ENCODE measurements at places on chromosomes 12 and 14.
A peak's percentile ranks its signal among the peaks of the same experiment; 100 is the strongest.

- DNase-seq = no peak
These were observed 245.9 kb downstream of the ADAMTS20 start for GRCh38 chr12:43306066-43306465.

DNA sequence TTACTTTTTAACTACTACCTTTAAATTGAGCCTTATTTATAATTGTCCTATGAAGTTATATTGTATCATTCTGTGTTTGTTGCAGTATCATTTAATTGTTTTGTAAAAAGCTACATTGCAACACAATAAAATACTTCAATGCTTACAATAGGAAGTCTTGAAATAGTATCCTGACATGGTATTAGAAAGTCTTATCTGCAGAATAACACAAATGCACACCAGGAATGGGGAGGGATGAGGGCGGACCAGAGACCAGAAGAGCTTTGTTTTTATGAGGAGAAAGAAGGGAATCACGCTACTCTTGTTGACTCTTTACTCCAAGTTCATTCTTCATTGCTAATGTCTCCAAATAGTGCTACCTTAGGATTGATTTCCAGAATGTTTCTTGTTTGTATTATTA is 120.2 kb downstream of the MON2 start:
- no peak for DNase-seq

GRCh38 chr12:109632342-109632741 is 58.7 kb downstream of the MVK start:
- DNase-seq = no peak

GRCh38 chr12:58270966-58271705 is 329.8 kb downstream of the ATP23 start:
- DNase-seq = no peak

DNA sequence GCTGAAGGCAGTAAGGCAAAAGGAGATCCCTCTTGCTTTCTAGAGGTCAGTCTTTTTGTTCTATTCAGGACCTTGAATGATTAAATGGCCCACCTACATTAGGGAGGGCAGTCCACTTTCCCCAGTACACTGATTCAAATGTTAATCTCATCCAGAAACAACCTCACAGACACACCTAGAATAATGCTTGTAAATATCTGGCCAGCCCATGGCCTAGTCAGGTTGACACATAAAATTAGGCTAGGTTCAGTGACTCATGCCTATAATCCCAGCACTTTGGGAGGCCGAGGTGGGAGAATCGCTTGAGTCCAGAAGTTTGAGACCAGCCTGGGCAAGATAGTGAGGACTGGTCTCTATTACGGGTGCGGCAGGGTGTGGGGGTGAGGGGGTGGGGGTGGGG is 43.5 kb downstream of the MIPOL1 start:
- DNase-seq = no peak

GRCh38 chr14:36408388-36408787 is 88.0 kb upstream of the MBIP start:
- DNase-seq = no peak

GRCh38 chr12:100101000-100101399 is 41.7 kb downstream of the BLTP3B start:
- no peak for DNase-seq

DNA sequence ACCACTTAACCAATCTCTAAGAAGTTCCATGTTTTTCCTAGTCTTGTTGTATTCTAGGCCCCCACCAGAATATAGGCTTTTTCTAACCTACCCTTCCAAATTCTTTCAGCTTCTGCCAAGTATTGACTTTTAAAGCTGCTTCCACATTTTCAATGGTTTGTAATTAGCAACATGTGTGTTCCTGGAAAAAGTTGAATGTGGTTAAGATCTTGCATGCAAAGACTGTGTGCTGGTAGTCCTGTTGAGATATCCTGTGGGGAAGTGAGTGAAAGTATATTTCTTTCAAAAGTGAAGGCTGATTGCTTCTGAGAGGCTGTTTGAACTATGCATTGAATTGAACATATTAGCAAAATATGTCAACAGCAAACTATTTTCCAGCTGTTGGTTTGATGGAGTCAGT is 646 bp upstream of the OR6C4 start:
- DNase-seq = no peak

- DNase-seq = no peak
These were observed 96.5 kb downstream of the DENND5B start for GRCh38 chr12:31494455-31494854.

DNA sequence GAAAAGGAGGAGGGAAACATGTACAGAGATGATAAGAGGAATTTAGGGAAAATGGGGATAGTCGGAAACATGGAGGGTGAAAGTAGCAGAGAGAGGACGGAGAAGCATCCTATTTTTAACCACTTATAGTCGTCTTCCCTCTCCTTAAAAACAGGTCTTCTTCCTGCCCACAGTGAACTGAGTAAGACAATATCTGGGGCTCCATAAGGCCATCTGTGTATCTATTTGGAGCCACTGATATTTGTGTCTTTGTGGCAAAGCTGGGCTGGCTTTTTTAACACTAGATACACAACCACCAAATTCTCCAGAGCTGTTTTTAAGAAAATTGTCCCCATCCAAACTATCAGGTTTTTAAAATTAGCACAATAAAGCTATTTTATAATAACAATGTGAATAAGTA is 109.5 kb upstream of the RAP1B start:
- DNase-seq = no peak

- DNase-seq = no peak
These were observed 767 bp upstream of the CRY1 start for GRCh38 chr12:107094183-107094448.

- DNase-seq = no peak
These were observed 25.3 kb upstream of the TMEM260 start for GRCh38 chr14:56554301-56554700.

GRCh38 chr12:96501133-96501761 is 11.9 kb downstream of the CFAP54 start:
- peak; percentile 58 for DNase-seq

DNA sequence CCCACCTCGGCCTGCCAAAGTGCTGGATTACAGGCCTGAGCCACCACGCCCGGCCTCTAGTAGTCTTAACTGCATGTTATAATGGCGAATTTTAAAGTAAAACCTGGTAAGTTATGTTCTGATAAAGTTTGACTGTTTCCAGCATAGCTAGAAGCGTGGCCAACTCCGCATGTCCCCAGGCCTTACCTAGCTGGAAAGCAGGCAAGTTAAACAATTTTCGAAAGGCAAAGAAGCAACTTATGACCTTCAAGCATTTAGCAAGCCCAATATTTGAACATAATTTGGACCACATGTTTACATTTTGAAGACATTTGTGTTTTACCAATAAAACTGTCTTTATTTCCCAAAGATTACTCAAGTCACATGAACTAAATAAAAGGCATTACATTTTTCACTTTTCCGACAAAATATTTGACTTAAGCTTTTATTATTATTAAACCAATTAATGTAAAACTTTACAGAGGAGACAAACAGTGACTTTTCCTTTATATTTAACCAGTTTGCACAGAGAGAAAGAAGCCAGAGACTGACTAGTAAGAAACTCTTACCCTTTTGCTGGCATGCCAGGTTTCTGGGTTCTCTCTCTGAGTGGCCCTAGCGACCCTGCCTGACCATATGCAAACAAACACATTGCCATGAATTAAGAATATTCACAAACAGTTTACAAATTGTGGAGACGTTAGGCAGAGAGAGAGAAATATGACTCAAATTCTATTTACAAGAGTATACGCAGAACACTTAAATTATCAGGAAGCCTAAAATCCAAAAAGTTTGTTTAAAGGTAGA is 106.3 kb downstream of the RIN3 start:
- DNase-seq = no peak

DNA sequence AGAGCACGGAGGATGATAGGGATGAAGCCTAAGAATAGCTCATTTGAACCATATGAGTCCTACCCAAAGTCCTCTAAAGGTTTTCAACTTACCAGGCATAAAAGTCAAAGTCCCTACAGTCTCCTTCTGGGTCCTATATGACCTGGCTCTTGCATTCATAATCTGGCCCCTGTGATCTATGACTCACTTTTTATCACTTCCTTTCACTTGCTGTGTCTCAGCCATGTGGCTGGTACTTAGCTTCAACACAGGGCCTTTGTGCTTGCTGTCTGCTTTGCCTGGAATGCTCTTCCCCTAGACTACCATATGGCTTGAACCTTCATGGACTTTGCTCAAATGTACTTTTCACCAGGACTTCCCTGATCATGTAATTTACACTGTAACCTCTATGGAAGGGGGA is 137.6 kb upstream of the TMTC1 start:
- DNase-seq = no peak

DNA sequence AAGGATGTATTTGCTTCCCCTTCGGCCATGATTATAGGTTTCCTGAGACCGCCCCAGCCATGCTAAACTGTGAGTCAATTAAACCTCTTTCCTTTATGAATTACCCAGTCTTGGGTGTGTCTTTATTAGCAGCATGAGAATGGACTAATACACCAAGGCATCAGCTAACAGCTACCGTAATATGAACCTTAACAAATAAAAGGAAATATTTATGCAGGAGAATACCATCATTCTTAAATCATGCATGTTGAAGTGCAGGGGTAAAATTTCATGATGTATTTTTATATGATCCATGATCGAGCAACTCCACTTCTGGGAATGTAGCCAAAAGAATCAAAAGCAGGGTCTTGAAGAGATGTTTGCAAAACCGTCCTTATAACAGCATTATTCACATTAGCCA is 379.0 kb downstream of the NPAS3 start:
- DNase-seq = no peak

DNA sequence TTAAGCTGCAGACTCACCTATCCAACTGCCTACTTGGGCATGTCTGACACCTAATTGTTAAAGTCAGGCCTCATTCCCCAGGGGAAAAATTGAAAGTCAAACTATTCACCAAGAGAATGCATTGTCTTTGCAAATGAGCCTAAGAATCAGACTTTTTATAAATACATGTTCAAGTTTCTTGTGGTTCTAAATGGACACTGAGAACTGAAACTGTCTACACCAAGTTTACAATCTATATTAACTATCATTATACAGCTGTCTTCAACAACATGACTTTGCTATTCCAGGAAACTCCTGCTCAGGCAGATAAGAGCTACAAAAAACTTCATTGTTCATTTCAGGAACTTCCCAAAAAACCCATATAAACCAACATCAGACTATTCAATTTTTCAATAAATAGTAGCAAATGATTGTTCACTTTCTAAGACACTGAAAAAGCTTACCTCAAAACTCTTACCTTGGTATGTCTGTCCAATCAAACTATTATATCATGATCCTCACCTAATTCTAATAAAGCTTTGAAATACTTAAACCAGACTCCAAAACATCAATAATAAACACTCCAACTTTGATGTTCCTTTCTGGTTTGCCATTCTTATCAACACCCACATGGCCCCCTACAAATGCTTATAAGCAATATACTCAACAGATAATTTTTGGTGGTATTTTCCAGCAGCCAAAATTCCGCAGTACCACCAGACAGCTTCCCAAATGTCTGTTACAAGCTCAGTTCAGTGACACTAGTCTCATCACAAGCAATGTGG is 24.2 kb downstream of the CDK17 start:
- DNase-seq = no peak

- DNase-seq = no peak
These were observed 780.7 kb upstream of the TBX3 start for GRCh38 chr12:115464661-115465060.

- DNase-seq = no peak
These were observed 48.5 kb downstream of the JAG2 start for GRCh38 chr14:105120056-105120455.

GRCh38 chr12:104653730-104654664 is 197.2 kb downstream of the CHST11 start:
- peak; percentile 50 for DNase-seq

DNA sequence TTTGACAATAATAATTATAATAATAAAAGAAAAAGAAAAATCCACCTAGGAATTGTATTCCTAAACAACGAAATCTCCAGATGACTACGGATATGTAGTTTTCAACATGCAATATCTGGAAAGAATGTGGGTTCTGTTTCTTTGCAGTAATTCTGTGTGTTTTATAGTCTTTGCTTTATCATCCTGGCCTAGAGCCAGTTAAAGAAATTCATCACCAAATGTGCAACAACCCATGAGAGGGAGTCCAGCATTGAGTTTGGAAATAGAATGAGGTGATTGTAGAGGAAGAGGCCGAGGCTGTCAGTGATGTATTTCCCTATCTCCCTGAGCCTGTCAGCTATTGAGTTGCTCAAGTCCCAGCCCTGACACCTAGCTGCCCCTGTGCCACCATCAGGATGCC is 200.5 kb upstream of the DCN start:
- DNase-seq = no peak

GRCh38 chr12:91009319-91009950 is 4.7 kb upstream of the EPYC start:
- no peak for DNase-seq

All from iPS-NIHi11 (cell line).